ENCODE measurements at places on chromosomes 2 and 18. TPM values are rescaled to one million over a fixed set of nuclear protein-coding genes. Genes with fewer than 3 reads are reported as not detected.

Gene LHCGR
- total RNA-seq, result not detected

Gene ALK
- total RNA-seq, result not detected

Gene GPD2
- 49.8 TPM for total RNA-seq

Gene LIMS4
- 0.78 TPM for total RNA-seq

Gene CPS1
- 1.6 TPM for total RNA-seq

Gene KYNU
- not detected for total RNA-seq

Gene CCNYL1
- total RNA-seq, result 5.7 TPM

Gene MC4R
- not detected for total RNA-seq

Gene DPP4
- total RNA-seq, result 24.3 TPM

Gene LDLRAD4
- total RNA-seq, result 38.3 TPM

Gene CTLA4
- total RNA-seq, result 63.7 TPM

Gene TMEM169
- total RNA-seq, result 0.48 TPM

Gene AQP12B
- total RNA-seq, result not detected

Gene PFN4
- total RNA-seq, result 0.40 TPM

Gene IL36RN
- not detected for total RNA-seq

Gene CHPF
- 36.4 TPM for total RNA-seq

Gene CPO
- total RNA-seq, result not detected

Gene DUSP2
- 298 TPM for total RNA-seq

Gene TYW5
- total RNA-seq, result 10.3 TPM

Gene ACADL
- total RNA-seq, result not detected

Gene CCDC178
- not detected for total RNA-seq

Gene ATP6V1B1
- not detected for total RNA-seq

Gene FLACC1
- total RNA-seq, result 0.97 TPM

Gene ADAM23
- total RNA-seq, result 0.21 TPM

Gene ADRA2B
- total RNA-seq, result 0.25 TPM

Gene TBC1D8
- total RNA-seq, result 1.1 TPM

Gene TSHZ1
- 15.0 TPM for total RNA-seq

Gene PROC
- total RNA-seq, result not detected

Gene PROKR1
- total RNA-seq, result 0.08 TPM

Gene IL1R2
- 0.80 TPM for total RNA-seq

Gene TBR1
- not detected for total RNA-seq

Gene RND3
- not detected for total RNA-seq

Gene TUBA4B
- not detected for total RNA-seq

Gene BBS5
- 4.9 TPM for total RNA-seq

Gene LOXHD1
- not detected for total RNA-seq

Gene LANCL1
- 35.0 TPM for total RNA-seq

Gene TUBA3E
- total RNA-seq, result not detected

Gene PCGF1
- total RNA-seq, result 26.1 TPM

Gene ALPP
- not detected for total RNA-seq

Gene MROH2A
- not detected for total RNA-seq

Gene TMEM17
- 0.42 TPM for total RNA-seq

Gene ST6GAL2
- total RNA-seq, result not detected

Gene SOWAHC
- total RNA-seq, result 0.19 TPM

Gene PCARE
- total RNA-seq, result not detected

Gene SATB2
- total RNA-seq, result 0.15 TPM

Gene SCN7A
- total RNA-seq, result not detected

Gene NYAP2
- not detected for total RNA-seq

All from activated CD8-positive, alpha-beta memory T cell treated with anti-CD3 and anti-CD28 coated beads for 36 hours (primary cell).